ENCODE measurements at places on chromosomes 7 and 10. TPM values are rescaled to one million over a fixed set of nuclear protein-coding genes. Genes with fewer than 3 reads are reported as not detected.

GIMAP5 gene
- polyA plus RNA-seq, result 39.7 TPM

ASZ1 gene
- not detected for polyA plus RNA-seq

CPA2 gene
- polyA plus RNA-seq, result not detected

ELN gene
- polyA plus RNA-seq, result 13.2 TPM

FAM221A gene
- polyA plus RNA-seq, result 3.7 TPM

WAC gene
- polyA plus RNA-seq, result 164 TPM

GRCh38 chr10:1873661-1874315, 136.5 kb upstream of the ADARB2 start:
- H3K36me3 ChIP-seq, result no peaks in the 10 kb centered on the region
- no peak overlapping the region for H3K27ac ChIP-seq
- H3K27me3 ChIP-seq, result no peaks in the 10 kb centered on the region
- H3K4me3 ChIP-seq, result no peak overlapping the region
- H3K4me1 ChIP-seq, result no peaks in the 10 kb centered on the region

DNA sequence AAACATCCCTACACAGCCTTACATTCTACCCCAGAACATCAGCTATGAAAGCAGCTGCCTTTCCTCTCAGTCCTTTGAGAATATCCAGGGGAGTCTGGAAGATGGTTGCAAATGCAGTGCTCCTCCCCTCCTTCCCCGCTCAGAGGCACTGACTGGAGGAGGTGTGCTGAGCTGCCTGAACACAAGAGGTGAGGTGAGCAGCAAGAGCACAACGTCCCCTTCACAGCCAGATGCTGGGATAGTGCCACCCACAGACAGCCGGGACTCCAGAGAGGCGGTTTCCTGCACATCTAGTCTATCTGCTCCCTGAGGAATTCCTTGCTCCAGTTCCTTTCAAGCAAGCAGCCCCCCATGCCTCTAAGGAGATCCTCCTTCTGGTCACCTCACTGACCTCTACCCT, 74.2 kb downstream of the EZH2 start:
- H3K27ac ChIP-seq, result no peak overlapping the region
- H3K27me3 ChIP-seq, result no peaks in the 10 kb centered on the region
- H3K36me3 ChIP-seq, result no peaks in the 10 kb centered on the region
- DNase-seq, result no peak
- H3K4me1 ChIP-seq, result no peaks in the 10 kb centered on the region
- no peak overlapping the region for H3K4me3 ChIP-seq

GRCh38 chr7:74586258-74587175, 71.0 kb upstream of the GTF2I start:
- DNase-seq, result no peak
- H3K27ac ChIP-seq, result no peak overlapping the region
- H3K27me3 ChIP-seq, result no peaks in the 10 kb centered on the region
- H3K4me3 ChIP-seq, result no peak overlapping the region
- peaks cover 5% of the 10 kb centered on the region for H3K4me1 ChIP-seq

GRCh38 chr7:98000356-98000755, 10.4 kb upstream of the OCM2 start:
- H3K36me3 ChIP-seq, result no peaks in the 10 kb centered on the region
- H3K27me3 ChIP-seq, result no peaks in the 10 kb centered on the region
- H3K4me3 ChIP-seq, result no peak overlapping the region
- H3K4me1 ChIP-seq, result no peaks in the 10 kb centered on the region
- no peak for DNase-seq

DNA sequence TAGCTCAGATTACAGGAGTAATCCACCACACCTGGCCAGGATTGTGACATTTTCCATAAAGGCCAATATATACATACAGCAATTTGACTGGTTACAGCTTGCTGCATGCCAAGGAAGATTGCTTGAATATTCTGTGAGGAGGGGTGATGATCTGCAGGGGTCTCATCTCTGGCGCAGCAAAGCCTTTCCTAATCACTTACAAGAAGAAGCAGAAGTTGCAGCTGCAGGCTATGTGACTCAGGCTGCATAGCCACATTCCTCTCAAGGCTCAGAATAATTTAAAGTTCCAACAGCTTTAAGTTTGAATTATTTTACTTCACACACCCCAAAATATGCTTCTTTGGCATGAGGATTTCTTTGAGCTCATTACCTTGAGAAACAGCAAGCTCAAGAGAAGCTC, 11.4 kb upstream of the RASGEF1A start:
- no peak for DNase-seq
- H3K36me3 ChIP-seq, result no peaks in the 10 kb centered on the region
- no peak overlapping the region for H3K27ac ChIP-seq

DNA sequence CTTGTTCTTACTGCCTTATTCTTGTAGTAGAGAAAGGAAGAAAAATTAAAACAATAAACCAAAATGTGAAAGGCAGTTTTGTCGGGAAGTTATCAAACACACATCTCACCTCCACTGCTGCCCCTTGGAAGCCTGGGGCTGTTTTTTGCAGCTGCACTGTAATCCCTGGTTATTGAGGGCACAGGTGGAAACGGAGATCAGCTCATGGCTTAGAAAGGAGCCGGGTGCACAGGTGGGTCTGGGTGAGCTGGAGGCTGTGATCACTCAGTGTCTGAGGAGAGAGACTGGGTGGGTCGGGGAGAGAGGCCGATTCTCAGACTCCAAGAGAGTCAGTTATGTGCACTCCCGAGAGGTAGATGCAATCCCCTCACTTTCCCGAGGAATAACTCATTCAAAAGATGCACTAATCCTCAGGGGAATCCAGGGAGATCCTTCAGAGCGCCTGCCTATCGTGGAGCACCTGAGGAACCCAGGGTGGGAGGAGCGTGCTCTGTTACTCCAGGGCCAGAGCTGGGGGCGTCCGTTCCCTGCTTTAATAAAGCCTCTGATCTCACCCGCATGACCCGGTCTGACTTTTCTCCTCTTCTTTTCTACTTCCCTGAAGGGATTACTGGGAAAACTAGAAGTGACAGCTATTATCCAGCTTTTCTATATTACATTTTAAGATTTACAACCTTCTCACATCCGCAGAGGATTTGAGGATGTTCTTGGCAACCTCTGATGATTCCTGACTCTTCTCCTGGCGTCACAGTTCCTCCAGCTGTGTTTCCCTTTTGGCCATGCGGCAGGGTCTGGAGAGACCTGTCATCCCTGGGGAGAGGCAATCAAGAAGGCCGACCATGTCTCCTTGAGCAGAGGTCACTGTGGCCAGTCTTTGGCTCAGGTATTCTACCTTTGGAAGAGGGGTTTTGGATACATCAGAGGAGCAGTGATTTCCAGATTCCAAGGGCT, 82.1 kb downstream of the CAMK1D start:
- no peaks in the 10 kb centered on the region for H3K36me3 ChIP-seq
- no peaks in the 10 kb centered on the region for H3K4me1 ChIP-seq
- no peak overlapping the region for H3K27ac ChIP-seq
- no peak overlapping the region for H3K4me3 ChIP-seq
- H3K27me3 ChIP-seq, result no peaks in the 10 kb centered on the region

GRCh38 chr10:8830876-8831275, 776.4 kb downstream of the GATA3 start:
- H3K27me3 ChIP-seq, result no peaks in the 10 kb centered on the region
- H3K4me1 ChIP-seq, result no peaks in the 10 kb centered on the region
- no peak for DNase-seq
- H3K36me3 ChIP-seq, result no peaks in the 10 kb centered on the region

DNA sequence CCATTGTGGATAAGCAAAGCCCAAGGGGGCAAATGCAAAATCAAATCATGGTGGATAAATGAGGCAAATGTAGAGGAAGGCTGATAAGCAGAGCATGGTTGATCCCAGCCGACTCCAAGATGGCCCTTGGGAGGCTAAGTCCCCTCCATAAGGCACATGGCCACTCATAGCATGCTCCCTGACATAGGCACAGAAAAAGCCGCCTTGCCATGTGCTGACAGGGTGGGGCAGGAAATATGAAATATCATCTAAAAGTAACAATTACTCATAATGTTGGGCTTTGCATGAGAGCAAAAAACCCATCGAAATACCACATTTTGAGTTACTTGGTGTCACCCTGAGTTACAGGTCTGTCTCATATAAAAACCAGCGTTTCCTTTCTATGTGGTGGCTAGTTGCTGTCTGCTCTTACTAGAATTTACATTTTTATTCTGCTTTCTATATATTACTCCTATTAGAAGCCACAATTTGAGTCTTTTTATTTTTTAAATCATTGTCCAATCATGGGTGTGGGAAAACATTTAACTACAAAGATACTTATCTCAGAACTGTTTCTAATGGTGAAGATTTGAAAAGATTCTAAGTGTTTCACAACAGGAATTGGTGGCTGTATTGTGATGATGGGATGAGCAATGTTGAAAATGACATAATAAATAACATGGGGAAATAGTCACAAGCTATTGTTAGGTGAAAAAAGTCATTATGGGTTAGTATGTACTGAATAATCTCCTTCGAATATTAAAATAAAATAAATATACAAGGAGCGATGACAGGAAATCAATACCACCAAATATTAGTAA, 102.7 kb downstream of the CUBN start:
- no peak overlapping the region for H3K4me3 ChIP-seq
- DNase-seq, result no peak
- H3K27me3 ChIP-seq, result no peaks in the 10 kb centered on the region
- peaks cover 13% of the 10 kb centered on the region for H3K4me1 ChIP-seq
- H3K36me3 ChIP-seq, result no peaks in the 10 kb centered on the region

DNA sequence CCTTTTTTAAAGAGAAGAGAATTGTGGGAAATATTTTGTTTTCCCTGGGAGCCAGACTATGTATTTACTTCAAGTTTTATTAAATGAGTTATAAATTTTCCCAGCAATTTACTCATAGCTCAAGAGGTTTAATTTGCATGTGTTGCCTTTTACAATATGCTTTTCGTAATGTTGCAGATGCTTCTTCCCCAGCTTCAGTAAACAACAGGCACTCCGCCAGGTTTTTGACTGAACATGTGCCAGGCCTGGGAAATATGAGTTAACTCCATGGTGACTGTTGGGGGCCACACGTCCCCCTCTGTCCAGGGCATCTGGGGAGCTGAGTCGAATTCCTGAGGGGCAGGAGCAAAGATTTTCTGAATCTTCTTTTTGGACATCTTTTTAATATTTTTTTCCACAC, 545.7 kb downstream of the LRMDA start:
- peaks cover 15% of the 10 kb centered on the region for H3K4me1 ChIP-seq
- peak; percentile 55 for DNase-seq
- no peaks in the 10 kb centered on the region for H3K36me3 ChIP-seq
- H3K27ac ChIP-seq, result no peak overlapping the region
- no peak overlapping the region for H3K4me3 ChIP-seq
- no peaks in the 10 kb centered on the region for H3K27me3 ChIP-seq

DNA sequence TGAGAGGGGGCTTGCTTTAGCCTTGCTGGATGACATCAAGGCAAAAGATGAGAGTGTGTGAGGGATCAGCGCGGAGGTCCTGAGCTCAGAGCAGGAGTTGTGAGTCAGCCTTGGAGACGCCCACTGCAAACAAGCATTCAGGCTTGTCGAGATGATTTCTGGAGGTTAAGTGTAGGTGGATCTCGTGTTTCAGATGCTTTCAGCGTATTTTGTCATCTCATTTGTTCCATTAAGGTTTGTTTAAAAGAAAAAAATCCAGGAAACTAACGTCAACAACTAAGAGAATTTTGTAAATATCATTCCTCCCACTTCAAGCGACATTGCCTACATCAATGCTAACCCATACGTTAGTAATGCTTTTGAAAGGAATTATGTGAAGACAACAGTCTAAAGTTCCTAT, 715.4 kb upstream of the NRP1 start:
- no peak overlapping the region for H3K4me3 ChIP-seq
- no peaks in the 10 kb centered on the region for H3K4me1 ChIP-seq
- H3K27me3 ChIP-seq, result no peaks in the 10 kb centered on the region
- DNase-seq, result no peak

DNA sequence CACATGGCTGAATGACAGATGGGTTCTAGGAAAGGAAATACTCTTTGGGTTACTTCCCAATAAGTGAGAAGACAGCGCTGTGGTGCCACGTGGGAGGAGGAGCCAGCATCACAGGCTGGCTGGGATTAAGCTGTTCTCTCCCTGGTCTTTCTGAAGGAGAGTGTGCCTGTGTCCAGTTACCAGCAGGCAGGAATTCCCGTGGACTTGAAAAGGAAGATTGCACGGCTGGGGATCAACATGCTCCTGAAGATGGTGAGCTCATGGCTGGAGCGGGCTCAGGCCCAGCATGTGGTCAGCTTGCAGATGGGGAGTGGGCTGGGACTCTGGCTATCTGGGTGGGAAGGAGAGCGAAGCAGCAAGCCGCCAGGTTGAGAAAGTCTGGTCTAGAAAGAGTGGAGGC, 8.1 kb downstream of the ADCK2 start:
- no peaks in the 10 kb centered on the region for H3K36me3 ChIP-seq
- H3K4me3 ChIP-seq, result no peak overlapping the region
- H3K27ac ChIP-seq, result no peak overlapping the region
- DNase-seq, result no peak

DNA sequence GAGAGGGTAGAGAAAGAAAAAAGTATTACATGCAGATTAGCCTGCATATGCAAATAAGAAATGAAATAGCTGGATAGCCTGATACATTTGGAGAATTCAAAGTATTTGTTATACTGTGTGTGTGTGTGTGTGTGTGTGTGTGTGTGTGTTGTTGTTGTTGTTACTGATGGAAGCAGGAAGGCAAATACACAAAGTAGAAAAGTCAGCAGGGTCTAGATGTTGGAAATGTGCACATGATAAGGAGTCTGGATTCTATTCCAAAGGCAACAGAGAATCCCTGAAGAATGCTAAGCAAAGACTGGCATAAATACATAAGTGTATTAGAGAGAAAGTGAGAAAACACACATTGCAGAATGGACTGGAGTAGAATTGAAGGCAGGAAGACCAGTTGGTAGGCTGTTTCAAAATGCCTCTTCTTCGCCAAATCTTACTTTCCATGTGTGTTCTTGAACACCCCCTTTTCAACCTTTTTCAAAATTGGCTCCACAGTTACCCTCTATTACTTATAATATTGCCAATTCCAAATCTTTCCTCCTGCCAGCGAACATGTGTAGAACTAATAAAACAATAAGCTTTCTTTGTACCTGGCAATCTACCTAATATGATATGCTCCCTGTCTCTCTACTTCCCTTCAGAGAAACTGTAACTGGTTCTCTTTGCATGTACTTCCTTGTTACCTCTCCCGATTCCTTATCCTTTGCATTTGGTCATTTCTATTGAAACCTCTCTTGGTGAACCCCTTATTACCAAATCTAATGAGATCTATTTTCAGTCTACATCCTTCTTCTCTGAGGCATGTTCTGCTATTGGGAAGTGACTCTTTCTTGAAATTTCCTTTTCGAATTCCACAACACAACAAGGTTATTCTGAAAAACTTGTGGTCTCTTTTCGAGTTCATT, 6.2 kb downstream of the CPED1 start:
- no peaks in the 10 kb centered on the region for H3K27me3 ChIP-seq
- no peak overlapping the region for H3K4me3 ChIP-seq
- H3K36me3 ChIP-seq, result no peaks in the 10 kb centered on the region

- no peaks in the 10 kb centered on the region for H3K27me3 ChIP-seq
- no peak overlapping the region for H3K27ac ChIP-seq
- H3K36me3 ChIP-seq, result no peaks in the 10 kb centered on the region
- no peak overlapping the region for H3K4me3 ChIP-seq
Measured at GRCh38 chr10:98292971-98293370, 25.0 kb upstream of the LOXL4 start.

DNA sequence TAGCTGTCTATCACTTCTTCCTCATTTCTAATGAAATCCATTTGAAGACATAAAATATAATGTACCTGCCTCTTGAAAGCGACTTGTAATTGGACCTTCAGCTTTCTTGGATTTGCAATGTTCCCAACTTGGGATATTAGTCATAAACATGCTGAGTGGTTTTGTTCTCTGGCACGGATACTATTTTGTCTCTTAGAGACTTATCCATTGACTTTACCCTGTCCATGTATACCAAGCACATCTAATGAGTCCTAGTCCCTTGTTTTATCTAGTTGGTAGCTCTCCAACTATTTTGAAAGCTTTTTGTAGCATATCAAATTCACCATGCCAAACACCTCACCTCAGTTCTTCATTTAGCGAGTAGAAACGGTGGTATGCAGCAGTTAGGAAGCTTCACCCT, 18.9 kb downstream of the PLEKHS1 start:
- no peak overlapping the region for H3K27ac ChIP-seq
- no peaks in the 10 kb centered on the region for H3K36me3 ChIP-seq
- H3K4me3 ChIP-seq, result no peak overlapping the region
- no peaks in the 10 kb centered on the region for H3K4me1 ChIP-seq
- no peaks in the 10 kb centered on the region for H3K27me3 ChIP-seq
